Stimulated activated CD8-positive, alpha-beta memory T cell treated with anti-CD3 and anti-CD28 coated beads, Interleukin-7, amount 100 ng/mL, for 1 hour (primary cell): ENCODE measurements at places on chromosomes 12 and 14.

- no peak for DNase-seq
Measured at GRCh38 chr14:105267820-105268548, 19.7 kb downstream of the BTBD6 start.

DNA sequence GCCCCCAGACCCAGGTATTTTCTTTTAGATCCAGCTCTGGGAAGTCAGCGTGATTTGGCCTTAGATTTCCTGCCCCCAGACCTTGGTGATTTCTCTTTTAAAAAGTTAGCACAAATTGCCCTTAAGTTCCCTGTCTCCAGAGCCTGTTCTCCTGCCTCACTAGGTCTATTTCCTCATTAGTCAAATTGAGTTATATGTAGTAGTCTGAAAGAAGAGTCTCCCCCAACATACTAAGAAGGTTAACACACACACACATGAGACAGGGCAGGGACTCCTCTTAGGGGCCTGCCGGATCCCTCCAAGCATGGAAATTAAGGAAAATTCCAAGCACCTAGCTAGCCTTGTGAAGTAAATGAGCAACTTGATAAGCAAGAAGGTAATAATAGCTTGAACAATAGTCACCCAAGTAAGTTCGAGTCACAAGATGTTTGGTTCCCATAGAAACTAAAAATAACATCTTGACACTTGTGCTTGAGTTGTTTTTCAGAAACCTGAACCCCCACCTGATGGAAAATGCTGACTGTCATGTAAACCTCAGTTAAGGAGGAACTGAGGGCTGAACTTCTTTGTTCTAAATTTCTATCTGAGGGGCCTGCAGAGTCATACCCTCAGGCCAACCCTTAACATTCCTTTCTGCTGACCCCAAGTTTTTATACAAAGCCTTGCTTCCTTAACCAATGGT lies 51.6 kb downstream of the CAND1 start:
- no peak for DNase-seq

DNA sequence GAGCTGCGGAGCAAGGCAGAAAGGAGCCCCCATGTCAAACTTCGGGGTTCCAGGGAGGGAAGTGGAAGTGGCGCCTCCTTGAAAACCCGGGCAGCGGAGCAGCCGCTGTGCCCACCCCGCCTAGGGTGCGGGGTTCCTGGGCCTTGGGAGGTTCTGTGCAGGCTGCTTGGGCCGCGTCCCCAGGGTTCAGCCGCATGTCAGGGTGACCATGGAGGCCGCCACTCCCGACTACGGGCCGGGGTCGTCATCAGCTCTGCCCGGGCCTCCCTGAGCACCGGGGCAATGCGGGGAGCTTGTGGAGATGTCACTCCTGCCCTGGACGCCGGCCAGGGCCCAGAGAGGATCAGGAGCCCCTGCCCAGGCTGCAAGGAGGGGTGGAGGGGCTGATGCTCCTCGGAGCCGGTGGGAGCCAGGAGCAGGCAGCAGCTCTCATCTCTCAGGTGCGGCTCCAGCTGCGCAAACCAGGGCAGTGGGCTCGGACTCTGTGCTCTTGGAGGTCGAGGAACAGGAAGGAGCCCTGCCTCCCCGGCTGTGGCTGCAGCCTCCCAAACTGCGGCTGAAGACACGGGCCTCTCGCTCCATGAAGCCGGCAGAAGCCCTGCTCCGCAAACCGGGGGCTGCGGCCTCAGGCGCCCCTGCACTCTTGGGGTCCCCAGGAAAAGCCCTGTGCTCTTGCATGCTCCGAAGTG lies 1286.5 kb downstream of the TMEM121 start:
- DNase-seq: no peak

DNA sequence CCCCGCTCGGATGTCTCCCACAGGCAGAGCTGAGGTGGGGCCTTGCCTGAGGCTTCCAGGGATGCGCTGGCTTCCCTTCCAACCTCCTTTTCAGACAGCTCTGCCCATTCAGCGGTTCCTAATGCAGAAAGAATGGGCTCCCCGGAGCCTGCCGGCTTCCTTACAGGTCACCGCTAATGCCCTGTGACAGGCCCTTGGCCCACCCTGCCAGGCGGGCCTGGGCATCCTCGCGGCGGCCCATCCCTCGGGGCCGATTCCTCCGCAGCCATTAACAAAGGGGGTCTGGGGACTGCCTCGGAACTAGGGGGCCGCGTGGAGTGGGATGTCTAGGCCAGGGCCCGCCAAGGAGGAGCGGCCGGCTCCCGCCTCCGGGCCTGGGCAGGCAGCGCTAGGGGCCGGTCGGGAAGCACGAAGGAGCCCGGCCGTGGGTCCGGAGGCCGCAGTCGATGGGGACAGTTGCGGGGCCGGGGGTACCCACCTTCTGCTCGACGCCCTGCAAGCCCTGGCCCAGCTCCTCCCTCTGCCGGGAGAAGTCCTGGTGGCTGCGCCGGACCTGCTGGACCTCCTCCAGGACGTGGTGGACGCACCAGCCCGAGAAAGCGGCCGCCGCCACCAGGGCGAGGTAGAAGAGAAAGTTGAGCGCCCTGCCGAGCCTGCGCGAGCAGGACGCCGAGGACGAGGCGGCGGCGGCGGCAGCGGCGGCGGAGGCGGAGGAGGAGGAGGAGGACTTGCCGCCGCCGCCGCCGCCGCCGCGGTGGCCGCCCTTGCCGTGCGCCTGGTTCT lies 738 bp downstream of the CKAP4 start:
- no peak for DNase-seq

DNA sequence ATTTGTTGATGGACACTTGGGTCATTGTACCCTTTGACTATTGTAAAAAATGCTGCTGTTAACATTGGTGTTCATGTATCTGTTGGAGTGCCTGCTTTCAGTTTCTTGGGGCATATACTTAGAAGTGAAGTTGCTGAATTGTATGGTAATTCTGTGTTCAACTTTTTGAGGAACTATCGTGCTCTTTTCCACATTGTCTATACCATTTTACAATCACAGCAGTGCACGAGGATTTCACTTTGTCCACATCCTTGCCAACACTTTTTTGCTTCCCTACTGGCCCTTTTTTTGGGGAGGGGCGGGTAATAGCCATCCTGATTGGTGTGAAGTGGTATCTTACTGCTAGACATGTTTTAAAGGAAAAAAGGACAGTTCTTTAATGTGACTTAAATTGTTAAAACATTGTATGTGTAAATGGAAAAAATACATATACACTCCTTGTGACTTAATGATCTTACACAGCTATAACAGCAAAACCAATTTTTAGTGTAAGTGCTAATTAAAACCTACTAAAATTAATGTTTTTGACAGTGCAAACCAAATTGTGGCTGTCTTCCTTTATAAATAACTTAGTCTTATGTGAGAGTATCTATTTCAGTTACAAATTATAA lies 52.7 kb downstream of the WNK1 start:
- no peak for DNase-seq

- no peak for DNase-seq
Measured at GRCh38 chr12:87678453-87678852, 350.7 kb downstream of the C12orf50 start.

GRCh38 chr12:90229407-90230170 lies 521.0 kb upstream of the ATP2B1 start:
- no peak for DNase-seq

GRCh38 chr12:60920841-60921495 lies 1325.1 kb downstream of the SLC16A7 start:
- no peak for DNase-seq

- no peak for DNase-seq
Measured at GRCh38 chr12:11768233-11768965, 118.9 kb downstream of the ETV6 start.
